ENCODE measurements at places on chromosomes 5 and 9.

GRCh38 chr5:172533399-172534228, 79.3 kb upstream of the SH3PXD2B start:
- peak; percentile 75 for DNase-seq

- DNase-seq: no peak
These were observed 375.8 kb downstream of the RAB3C start for GRCh38 chr5:58958701-58959100.

- DNase-seq: no peak
These were observed 70.3 kb upstream of the SAP30L start for GRCh38 chr5:154375329-154376008.

DNA sequence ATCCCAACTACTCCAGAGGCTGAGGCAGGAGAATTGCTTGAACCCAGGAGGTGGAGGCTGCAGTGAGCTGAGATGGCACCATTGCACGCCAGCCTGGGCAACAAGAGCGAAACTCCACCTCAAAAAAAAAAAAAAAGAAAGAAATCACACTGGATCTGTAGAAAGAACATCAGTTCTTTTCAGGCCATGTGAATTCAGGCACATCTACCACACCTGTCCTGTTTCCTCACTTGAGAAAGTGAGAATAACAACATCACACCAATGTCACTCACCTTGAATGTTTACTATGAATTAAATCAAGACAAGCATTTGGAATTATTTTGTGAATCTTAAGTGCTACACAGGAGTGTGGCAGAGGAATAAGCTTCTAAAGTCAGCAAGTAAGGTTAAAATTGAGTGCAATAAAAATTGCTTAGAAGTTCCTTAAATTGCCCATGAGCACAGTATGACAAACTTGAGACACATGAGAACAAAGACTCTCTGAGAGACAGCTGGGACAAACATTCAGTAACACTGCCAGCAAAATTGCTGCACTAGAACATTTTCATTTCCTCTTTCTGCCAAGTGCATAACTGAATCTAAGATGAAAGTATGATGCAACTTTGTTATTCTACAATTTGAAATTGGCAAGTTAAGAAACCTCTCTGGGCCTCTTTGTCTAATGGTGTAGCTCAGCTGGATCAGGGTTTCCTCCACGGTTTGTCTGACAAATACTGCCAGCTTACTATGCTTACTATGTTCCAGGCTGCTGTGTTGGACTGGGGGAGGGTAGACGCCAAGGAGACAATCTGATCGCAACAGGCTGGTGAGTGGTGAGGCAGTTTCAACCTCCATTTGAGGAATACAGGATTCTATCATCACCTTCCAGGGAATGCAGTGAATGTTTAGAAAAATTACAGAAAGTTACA, 1.9 kb upstream of the RIC1 start:
- DNase-seq: no peak

- no peak for DNase-seq
These were observed 17.0 kb downstream of the NOTCH1 start for GRCh38 chr9:136528716-136529341.

DNA sequence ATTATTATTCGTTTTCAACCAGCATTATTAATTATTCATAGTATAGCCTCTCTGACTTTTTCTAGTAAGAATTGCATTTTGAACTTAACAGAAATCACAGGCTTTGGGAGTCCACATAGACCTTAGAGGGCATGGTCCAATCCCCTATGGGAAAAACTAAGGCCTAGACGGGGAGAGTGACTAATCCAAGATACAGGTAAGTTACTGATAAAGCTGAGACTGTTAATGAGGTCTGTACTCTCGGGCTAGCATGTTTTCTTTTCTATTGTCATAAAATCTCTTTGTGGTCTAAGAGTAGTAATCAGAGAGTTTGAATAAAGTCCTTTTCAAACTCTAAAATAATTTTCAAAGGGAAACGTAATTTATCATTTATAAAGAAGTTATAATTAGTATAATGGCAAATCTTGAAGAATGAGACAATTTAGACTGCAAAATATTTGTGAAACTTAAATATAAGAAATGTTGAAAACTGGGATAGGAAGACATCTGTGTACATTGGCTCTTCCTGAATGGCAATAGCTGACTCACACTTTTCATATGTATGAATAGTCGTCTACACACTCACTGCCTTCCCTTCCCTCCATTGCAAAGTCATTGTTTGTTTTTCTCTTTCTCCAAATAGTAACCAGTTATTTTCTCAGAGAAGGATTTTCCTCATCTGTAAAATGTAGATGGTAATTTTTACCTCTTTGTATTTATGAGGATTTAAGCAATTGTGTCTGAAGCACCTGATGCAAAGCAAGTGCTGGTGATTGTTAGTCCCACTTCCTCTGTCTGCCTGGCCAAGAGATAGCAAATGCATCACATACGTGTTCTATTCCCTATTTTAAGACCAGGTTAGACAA, 207.9 kb upstream of the CD180 start:
- no peak for DNase-seq

- DNase-seq: no peak
These were observed 20.6 kb downstream of the TCOF1 start for GRCh38 chr5:150377964-150378694.

- no peak for DNase-seq
These were observed 37.4 kb downstream of the CAMK4 start for GRCh38 chr5:111261610-111262009.

- no peak for DNase-seq
These were observed 23.3 kb downstream of the UGCG start for GRCh38 chr9:111919875-111920274.

Data from osteocyte (in vitro differentiated cells).